ENCODE measurements at places on chromosomes 6 and 20.

DNA sequence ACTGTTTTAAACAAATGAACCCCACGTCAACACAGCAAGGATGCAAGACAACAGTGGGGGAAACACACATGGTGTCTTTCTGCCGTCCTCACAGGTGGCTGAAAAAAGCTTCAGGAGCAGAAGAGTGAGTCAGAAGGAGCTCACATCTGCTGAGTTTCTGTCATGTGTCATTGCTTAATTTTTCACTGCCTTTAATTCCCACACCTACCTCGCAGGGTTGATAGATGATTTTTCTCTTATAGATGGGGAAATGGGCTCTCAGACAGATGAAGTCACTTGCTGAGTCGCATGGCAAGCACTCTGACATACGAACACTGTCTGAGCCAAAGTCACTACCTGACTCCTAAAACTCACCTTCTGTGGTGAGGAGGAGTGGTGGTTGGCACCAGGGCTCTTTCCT is 28.3 kb upstream of the CARMIL1 start:
- DNase-seq, result no peak

DNA sequence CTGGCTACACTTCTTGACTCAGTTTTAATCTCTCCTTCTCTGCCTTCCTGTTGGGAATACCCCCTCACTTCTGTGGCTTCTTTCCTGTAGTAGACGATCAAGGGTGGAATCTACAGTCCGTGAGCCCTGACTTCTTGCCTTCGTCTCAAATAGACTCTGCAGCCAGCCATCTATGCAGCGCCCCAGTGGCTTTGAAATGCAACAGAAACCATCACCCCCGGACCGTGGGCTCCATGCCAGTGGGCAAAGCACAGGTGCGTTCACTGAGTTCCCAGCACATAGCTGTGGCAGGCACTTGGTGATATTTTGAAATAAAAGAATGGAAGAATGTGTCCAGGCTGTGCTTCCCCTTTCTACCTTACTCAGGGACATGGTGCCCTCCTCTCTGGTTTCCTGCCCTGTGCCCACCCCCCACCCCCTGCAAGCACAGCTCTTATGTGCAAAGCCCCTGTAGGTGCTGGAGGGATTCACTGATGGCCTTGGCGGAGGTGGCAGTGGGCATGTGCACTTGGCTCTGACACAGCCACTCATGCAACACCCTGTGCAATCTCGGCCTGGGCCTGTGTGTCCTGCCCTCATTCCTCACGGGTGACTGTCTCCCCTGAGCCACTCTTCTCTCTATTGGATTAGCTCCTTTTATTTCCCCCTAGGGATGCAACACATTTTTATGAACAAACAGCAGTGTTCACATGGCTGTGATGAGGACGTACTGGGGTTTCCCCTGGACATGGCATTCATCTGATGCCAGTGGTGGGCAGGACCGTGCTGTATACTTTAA is 5.5 kb upstream of the CDSN start:
- no peak for DNase-seq

DNA sequence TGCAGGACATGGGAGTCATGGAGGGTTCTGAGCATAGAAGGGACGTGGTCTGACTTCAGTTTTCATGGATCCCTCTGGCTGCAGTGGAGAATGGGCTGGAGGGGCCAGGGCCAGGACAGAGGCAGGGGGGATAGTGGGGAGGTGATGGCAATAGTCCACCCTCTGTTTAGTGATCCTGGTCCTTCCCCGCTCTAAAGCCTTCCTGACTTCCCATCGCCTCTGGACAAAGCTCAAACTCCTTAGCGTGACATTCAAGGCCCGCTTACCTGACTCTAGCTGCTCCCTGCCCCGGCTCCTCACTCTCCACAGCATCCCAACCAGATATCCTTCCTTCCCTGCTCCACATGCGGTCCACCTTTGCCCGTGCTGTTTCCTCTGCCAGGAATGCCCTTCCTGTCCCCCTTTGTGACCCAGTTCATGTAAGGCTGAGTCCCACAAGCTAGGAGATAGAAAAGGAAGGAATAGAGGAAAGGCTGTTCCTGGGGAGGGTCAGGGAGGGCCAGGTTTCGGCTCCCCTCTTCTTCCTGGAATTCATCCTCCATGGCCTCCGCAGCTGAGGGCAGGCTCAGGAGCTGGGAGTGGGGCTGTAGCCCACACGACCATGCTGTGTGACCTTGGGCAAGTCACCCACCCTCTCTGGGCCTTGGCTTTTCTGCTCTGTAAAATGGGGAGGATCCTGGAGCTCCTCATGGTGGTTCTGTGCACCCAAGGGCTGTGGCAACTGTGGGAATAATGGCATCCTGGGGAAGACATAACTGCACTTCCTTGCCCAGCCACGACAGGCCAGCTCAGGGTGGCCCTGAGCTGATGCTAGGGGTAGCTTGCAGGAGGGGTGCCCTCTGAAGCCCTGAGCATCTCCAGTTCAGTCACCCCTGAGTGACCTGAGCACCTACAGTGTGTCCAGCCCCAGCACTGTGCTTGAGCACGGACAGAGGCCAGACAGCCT is 116.1 kb downstream of the CEBPB start:
- DNase-seq, result no peak

GRCh38 chr6:154632119-154632518 is 101.1 kb upstream of the SCAF8 start:
- no peak for DNase-seq

- no peak for DNase-seq
Observed at GRCh38 chr6:144630857-144631256, 345.7 kb downstream of the UTRN start.

- DNase-seq, result no peak
Observed at GRCh38 chr20:63740070-63740626, 572 bp downstream of the SLC2A4RG start.

GRCh38 chr20:22904386-22904785 is 130.7 kb upstream of the SSTR4 start:
- no peak for DNase-seq

DNA sequence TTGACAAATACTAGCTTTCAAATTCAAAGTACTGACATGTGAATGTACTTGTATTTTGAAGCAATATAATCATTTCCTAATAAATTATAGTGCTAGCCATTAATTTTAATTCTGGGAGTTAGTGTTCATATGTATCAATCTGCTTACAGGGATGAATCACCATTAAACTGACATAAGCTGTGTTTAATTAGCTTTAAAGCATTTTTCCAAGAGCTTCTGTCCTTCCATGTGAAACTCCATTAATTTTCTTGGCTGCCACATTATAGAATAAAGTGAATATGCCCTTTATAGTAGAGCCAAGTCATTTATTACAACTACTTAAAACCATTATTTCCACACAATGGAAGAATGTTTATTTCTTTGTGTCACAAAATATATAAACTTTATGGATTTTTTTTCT is 150.8 kb downstream of the COL21A1 start:
- DNase-seq, result no peak

GRCh38 chr20:24339210-24339641 is 130.2 kb upstream of the SYNDIG1 start:
- DNase-seq, result no peak

DNA sequence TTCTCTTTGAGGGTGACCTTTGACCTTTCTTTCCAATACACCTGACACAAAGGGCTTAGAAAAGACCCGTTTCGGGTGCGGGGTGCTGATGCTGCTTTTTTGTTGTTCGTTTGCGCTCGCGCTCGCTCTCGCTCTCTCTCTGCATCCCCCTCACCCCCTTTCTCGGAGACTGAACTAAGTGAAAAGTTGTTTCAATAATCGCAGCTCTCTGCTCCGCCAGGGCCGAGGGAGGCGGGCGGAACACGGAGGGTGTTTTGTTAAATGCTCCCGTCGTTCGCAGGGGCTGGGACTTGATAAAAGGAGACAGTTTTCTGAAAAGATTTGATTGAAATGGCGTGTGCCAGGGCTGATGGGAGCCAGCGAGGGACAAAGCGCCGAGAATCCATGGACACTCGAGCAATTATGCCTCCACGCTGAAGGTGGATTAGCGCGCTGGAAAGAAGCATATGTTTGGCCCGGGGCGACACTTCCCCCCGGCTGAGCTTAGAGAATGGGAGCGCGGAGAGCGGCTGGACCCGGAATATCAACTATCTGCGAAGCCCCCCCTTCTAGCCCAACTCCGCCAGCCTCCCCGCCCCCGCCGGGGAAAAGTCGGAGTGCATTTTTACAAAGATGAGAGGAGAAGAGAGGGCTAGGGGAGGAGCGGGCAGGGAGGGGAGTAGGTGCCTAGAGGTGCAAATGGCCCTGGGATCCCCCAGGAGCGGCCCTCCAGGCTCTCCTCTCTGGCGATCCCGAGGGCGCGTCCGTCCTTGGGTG is 25.0 kb downstream of the TFAP2A start:
- DNase-seq, result no peak

DNA sequence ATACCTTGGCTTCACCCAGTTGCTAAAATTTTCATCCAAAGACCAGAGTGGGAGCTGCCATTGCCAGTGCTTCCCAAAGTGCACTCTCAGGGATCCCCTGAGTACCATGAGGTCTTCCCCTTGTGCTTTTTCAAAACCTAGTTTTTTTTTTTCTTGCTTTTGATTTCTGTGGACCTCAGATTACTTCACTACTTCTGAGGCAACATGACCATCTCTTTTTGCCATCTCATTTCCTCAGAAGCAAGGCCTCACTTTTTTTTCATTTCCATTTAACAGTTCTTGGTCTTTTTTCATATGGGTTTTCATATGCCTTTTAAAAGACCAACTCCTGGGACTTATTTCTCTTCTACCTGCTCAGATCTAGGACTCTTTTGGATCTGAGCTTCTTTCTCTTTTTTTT is 64.1 kb upstream of the MMS22L start:
- no peak for DNase-seq

DNA sequence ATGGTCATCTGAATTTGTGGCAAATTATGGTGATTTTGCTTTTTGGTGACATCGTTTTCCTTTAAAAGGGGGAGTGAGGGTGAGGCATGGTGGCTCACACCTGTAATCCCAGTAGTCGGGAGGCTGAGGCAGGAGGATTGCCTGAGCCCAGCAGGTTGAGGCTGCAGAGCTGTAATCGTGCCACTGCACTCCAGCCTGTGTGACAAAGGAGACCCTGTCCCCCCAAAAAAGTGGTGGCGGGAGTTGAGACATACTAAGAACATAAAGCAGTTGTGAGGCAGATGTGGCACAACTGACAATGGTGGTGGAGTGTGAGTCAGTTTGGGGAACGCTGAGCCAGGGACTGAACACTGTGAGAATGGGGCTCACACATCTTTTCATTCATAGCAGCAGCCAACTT is 45.5 kb downstream of the ADNP start:
- no peak for DNase-seq

- DNase-seq, result no peak
Observed at GRCh38 chr20:45183084-45183483, 8.4 kb downstream of the PI3 start.

DNA sequence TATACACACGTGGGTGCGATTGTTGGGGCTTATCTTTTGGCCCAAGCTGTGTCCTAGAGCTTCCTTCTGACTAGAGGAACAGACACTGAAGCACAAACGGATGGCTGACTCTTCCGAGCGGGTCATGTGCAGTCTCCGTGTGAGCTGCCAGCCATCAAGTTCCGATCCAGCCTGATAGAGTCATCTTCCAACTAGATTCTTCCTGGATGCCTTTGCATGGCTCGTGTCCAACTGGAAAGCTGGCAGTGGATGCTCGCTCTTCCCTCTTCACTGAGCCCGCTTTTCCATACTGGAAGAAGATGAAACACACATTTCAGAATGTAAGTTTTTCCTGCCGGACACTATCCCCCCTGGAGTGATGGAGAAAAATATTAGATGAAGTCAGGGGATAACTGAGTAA is 148.1 kb downstream of the SCML4 start:
- no peak for DNase-seq

GRCh38 chr6:109961611-109962041 is 16.5 kb upstream of the GPR6 start:
- no peak for DNase-seq

DNA sequence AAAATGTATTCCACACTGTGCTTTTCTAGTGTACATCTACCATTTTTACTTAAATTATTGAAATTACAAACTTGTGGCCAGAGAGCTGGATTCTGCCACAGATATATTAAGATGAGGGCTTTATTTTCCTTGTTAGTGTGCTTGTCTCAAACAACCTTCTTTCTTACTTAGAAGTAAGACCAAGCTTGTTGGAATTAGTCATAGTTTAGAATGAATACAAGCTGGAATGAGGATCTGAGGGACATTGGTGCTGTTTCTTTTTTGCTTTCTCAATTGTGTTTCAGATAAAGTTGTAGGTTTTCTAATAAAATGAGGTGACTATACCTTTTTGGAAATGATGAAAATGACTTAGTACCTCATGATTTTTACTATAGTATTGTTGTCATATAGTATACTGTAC is 40.3 kb downstream of the UBR2 start:
- no peak for DNase-seq

GRCh38 chr6:125222531-125223455 is 69.2 kb downstream of the TPD52L1 start:
- no peak for DNase-seq

- DNase-seq, result no peak
Observed at GRCh38 chr20:19257865-19258264, 45.4 kb downstream of the SLC24A3 start.

DNA sequence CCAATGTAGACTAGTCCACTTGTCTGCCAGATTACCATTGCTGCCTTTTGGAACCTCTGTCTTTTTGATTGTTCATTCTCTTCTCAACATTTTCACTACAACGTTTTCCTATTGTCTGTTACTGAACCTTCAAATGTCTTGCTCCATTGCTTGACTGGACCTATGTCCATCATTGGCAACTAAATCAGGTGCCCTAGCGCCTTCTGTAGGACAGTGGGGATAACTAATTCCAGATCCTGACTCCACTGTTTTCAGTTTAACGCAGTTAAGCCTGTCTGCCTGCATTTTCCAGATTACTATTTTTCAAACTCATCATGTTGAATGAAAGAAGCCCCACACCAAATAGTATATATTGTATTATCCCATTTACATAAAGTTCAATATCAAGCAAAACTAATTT is 433.6 kb downstream of the RNF144B start:
- no peak for DNase-seq

DNA sequence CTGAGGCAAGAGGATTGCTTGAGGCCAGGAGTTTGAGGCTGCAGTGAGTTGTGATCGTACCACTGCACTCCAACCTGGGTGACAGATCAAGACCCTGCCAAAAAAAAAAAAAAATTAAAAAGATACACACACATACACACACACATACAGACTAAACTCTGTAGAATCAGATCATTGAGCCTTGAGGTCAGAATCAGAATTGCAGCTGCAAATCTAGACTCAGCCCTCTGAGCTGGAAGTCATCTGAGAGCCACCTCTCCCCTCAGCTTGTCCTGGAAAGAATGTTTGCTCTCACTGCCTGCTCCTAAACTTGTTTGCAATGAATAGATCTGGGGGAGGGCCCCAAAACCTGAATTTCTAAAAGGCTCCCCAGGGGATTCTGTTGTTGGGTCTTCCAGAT is 41.4 kb upstream of the ANGPT4 start:
- DNase-seq, result no peak

- no peak for DNase-seq
Observed at GRCh38 chr6:148973538-148974208, 226.8 kb downstream of the UST start.

- peak; percentile 47 for DNase-seq
Observed at GRCh38 chr20:62861726-62862336, at the start of gene TCFL5. TSS of gene TCFL5 (minus strand) at chr20:62861822. CDS start at chr20:62861670, 152 bp downstream.

DNA sequence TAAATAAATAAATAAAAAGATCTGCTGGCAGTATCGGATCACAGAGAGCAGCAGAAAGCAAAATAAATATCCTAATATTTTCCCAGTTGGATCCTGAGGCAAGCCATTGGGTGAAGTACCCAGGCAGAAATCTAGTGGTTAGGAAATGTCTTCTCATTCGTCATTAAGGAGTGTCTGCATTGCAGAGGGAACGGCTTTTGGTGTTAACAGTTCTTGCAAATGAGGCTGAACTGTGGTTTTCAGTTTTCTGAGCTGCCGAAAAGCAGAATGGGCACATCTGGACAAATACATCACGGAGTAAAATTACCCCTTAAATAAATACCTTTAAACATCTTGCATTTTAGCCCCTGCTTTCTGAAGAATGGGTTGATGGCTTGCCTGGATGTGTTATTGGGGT is 82.3 kb upstream of the MPC1 start:
- no peak for DNase-seq
